ENCODE measurements at places on chromosomes 6 and 20.

DNA sequence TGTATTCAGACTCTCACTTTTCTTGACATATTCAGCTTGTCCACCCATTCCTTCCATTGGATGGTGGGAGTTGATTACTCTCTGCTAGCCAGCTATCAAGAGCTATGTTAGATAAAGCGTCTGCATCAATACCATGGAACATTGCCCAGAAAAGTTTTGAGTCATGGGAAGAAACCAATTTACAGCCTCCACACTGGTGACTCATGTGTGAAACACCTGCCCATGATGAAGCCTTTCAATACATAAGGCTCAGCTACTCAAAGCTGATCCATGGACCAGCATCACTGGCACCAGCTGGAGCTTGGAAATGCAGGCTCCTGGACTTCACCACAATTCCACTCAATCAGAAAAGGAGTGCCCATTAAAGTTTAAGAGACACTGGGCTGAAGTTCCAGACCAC, 16.1 kb downstream of the PLA2G7 start:
- DNase-seq, result no peak

DNA sequence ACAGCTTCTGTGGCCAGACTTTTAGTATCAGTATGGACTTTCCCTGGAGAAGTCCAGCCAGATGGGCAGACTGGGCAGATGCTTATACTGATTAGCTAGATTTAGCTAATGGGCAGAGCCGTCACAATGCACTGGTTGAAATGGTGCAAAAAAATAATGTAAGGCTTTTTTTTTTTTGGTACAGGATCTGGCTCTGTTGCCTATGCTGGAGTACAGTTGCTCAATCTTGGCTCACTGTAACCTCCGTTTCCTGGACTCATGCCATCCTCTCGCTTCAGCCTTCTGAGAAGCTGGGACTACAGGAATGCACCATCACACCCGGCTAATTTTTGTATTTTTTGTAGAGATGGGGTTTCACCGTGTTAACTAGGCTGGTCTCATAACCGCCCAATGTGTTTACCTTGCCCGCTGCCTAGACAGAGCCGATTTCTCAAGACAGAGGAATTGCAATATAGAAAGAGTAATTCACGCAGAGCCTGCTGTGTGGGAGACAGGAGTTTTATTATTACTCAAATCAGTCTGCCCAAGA, 16.4 kb upstream of the KIFC1 start:
- no peak for DNase-seq

DNA sequence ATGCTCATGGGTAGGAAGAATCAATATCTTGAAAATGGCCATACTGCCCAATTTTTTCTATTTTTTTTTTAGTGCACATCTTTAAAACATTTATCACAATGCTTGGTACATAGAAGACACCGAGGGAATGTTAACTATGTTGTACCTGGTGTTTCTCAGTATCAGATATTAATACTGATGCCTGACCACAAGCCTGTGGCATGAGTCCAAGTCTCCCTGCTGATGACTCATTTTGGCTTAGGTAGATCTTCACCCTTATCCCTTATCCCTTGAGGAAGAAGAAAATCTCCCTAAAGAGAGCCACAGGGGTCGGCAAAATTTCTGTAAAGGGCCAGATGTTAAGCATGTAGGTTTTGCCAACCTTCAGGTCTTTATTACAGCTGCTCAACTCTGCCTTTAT, 14.5 kb downstream of the CD109 start:
- no peak for DNase-seq

- no peak for DNase-seq
Observed at GRCh38 chr6:170189236-170189635, 101.6 kb downstream of the DLL1 start.

DNA sequence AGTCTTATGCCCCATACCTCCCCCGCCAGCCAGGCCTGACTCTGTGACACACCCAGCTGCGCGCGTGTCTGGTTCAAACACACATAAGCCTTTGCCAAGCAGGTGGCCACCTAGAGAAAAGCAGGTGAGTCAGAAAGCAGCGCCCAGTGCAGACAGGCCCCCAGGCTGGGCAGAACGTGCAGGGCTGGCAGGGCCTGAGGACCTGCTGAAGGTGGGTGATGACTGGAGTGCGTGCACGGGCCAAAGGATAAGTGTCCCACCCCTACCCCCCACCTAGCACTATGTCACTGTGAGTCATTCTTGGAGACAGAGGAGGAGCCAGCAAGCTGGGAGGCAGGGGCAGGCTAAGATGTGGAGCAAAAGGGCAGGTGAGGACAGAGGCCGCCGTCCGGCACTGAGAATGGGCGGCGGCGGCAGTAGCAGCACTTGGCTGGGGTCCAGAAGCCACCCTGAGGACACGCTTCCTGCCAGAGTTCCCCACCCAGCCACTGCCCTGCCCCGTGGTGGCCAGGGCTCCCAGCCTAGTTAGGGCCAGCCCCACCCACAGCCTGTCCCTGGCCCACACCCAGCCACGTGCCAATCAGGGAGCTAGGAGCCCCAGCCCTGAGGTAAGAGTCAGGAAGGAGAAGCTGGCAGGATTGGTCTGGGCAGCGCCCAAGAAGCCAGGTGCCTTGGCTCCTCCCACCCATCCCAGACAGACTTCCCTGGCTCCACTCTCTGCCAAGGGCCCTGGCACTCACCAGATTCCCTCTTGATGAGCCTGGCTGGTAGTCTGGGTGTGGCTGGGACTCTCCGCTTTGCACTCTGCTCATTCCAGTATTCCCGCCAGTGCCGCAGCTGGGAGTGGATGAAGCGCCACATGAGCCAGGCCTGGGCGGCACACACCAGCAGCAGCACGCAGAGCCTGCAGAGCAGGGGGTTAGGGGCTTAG, 72.7 kb downstream of the TRAM2 start:
- no peak for DNase-seq
